ENCODE measurements at places on chromosomes 5 and 9.

DNA sequence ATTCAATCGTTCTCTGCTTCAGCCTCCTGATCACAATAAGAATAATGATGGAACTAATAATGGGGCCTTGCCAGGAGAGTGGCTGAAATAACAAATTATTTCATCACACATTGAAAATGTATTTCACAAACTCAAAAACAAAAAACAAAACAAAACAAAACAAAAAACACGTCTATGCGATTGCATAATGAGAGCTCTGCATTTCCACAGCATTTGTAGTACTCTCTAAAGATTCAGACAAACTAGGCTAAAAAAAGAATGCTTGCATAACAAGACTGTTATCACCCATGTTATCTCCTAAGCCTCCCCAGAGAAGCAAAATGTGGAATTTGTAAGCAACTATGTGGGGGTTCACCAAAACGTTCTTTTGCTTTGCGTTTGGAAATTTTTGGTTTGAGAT lies 48.1 kb downstream of the PRELID2 start:
- no peak for DNase-seq

DNA sequence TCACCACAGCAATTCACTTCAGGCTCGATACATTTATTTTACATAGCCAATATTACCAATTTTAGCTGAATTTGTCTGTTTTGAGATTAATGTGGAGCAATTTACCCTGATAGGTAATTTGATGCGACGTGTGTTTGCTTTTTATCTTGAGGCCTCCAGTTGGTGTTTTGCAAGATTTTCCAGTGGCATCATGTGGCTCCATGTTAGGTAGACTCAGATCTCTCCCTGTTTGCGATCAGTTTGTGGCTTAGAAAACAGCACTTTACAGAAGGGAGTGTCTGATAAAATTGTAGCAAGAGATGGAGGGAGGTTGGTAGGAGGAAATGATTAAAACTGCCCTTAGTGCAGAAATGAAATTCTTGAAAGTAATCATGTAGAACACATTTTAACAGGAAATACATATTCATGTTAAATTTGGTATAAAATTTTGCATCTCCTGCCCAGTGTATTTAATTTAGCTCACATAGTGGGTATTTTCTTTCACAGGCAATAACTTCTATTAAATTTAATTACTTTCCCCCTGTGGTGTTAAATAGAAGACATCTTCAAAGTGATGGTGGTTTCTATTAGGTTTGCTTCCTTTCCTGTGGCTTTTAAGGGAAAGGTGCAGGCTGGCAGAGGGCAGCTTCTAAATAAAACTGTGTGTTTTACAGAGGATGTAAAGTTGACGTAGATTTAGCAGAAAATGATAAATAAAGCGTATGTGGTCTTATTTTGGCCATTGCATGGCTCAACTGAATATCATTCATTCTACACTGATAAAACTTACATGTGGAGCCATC lies 135.8 kb downstream of the KDM4C start:
- no peak for DNase-seq

- DNase-seq: no peak
These were observed 460.6 kb downstream of the DMRT2 start for GRCh38 chr9:1510712-1511111.

- DNase-seq: no peak
These were observed 86.8 kb upstream of the TBC1D2 start for GRCh38 chr9:98342098-98342819.

GRCh38 chr5:139770722-139771121 lies 24.9 kb upstream of the PSD2 start:
- no peak for DNase-seq

DNA sequence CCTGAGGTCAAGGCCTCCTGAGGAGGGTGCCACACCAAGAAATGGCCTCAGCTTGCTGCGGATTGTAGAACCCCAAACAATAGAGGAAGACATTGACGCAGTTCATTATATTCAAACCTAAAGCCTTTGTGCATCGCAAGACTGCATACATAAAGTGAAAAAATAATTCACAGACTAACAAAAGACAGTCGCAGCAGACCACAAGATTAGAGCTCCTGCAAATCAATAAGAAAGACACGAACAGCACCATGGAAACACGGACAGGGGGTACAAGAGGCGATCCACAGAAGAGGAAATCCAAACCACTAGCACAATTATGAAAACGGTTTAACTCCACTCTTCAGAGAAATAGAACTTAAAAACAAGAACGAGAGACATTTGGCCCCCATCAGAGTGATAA lies 10.0 kb upstream of the TCOF1 start:
- DNase-seq: no peak

DNA sequence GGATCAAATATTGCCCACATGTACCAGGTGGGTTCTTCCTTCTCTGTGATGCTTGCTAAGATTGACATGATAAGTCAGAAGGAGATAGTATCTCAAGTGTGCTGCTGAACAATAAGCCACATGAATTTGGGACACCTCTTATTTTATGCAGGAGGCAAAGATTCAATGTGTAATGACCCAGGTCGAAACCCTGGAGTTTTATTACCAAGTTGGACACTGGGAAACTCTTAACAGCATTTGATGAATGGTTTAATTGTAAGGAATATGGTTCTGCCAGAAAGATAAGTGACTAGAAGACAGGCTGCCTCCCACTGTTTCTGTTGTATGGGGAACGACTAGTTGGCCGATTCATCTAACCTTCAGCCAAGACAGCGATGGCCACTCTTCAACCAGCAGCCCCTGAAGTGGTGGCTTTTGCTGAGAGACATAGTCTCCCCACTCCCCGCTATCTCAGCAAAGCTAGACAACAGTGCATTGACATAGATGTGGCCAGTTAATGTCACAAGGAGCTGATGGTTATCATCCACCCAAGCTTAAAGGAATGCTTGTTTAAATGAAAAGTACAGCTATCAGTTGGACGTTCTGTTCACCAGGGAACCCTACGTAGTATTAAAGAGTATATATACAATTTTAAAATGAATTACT lies 407.7 kb downstream of the KDM4C start:
- DNase-seq: no peak
